ENCODE measurements at places on chromosomes 7 and 10.

GRCh38 chr10:100642295-100642994 lies 102.9 kb upstream of the PAX2 start:
- DNase-seq, result no peak

GRCh38 chr10:122786269-122786668 lies 59.4 kb downstream of the CUZD1 start:
- no peak for DNase-seq

- no peak for DNase-seq
These were observed 238.5 kb downstream of the CACNB2 start for GRCh38 chr10:18378766-18379165.

- no peak for DNase-seq
These were observed 104.6 kb downstream of the PPP1R9A start for GRCh38 chr7:95011995-95012394.

GRCh38 chr10:15069230-15069629 lies 19.3 kb downstream of the ACBD7 start:
- no peak for DNase-seq

DNA sequence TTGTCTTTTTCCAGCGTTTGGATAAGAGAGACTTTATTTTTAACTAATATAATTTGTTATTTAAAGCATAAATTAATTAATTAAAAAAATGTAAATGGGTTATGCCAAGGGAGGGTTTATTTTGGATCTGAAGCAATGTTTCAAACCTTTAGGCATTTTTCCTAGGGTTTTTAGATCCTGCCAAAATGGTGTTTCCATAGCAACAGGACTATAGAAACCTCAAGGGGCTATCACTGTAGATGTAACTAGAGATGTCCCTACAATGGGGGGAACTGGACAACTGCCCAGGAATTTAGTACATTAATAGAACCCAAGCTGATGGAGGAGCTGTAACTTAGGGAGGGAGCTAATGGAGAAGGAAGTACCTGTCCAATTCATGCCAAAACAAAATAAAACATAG lies 57.3 kb downstream of the SLC39A12 start:
- no peak for DNase-seq

- no peak for DNase-seq
These were observed 21.1 kb upstream of the PSMG3 start for GRCh38 chr7:1590887-1591286.

DNA sequence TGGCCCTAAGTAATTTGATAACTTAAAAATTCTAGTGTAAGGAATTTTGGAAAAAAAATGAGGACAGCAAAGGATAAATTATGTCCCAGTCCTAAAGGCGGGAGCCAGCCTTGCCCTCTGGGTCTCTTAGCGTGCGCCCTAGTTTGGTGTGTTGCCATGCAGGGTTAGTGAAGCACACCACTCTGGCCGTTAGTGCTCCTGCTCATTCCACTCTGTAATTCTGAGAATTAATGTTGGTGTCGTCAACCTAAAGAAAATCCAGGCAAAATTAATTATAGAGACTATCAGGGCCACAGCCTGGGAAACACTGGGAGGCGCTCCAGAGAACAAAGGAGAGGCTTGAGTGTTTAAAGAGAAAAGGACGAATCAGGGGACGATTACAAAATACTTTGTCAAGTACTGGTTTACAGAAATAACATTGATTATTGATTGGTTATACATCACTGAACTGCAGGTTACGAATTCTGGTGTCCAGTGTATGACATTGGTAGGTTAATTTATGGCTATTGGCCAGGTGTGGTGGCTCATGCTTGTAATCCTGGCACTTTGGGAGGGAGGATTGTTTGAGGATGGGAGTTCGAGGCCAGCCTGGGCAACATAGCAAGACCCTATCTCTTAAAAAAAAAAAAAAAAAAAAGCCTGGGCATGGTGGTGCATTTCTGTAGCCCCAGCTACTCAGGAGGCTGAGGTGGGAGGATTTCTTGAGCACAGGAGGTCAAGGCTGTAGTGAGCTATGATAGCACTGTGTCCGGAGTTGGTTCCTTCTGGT lies 5.8 kb downstream of the DYNC2I1 start:
- DNase-seq, result no peak

DNA sequence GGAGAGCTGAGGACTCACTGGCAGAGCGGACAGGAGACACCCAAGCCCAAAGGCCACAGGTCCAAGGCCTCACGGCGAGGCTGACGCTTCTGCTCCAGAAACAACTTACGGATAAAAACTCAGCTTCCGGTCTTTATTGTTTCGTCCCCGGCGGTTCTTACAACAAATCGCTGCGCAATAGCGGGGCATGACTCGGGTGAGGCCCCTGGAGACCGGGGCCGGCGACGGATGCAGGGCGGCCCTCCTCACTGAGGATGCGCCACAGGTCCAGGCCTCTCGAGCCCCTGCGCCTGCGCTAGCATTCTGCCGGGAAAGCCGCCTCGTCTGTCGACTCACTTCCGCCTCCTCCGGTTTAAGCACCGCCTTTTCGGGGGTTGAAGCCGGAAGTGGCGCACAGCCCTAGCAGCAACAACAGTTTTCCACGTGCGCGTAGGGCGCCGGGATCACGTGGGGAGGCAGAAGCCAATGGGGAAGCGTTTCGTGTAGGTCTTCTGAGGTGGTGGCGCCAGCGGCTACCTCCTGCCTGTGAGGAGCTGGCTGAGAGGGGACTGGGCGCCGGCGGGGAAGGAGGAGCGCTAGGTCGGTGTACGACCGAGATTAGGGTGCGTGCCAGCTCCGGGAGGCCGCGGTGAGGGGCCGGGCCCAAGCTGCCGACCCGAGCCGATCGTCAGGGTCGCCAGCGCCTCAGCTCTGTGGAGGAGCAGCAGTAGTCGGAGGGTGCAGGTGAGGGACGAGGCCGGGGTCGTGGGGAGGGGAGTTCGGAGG lies at the start of the genes DNAJB9 and THAP5:
Gene DNAJB9 (plus strand): TSS at position 494 of the 765 bp plus-strand sequence. CDS start 1,853 bp downstream, outside the sequence.
Gene THAP5 (minus strand): TSS at position 326 of the 765 bp plus-strand sequence. CDS start 137 bp downstream, at position 189.
- DNase-seq, result peak; percentile 93

DNA sequence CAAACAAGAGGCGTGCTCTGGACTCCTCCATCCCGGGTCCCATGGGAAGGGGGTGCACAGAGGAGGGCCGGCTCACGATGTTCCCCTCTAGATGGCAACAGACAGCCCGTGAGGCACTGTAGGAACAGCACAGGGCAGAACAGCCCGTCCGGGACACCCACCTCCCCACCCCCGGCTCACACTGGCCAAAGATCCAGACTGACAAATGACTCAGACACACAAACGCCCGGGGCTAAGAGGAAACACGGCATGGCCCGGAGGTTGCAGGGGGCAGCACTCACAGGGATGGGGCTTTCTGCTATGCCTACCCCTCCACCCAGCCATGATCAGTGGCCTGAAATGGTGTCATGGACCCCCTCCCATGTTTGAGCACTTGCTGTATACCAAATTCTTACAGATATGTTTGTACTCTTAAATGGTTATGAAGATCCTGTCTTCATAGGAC lies 4.9 kb upstream of the ELN start:
- DNase-seq, result peak; percentile 58

DNA sequence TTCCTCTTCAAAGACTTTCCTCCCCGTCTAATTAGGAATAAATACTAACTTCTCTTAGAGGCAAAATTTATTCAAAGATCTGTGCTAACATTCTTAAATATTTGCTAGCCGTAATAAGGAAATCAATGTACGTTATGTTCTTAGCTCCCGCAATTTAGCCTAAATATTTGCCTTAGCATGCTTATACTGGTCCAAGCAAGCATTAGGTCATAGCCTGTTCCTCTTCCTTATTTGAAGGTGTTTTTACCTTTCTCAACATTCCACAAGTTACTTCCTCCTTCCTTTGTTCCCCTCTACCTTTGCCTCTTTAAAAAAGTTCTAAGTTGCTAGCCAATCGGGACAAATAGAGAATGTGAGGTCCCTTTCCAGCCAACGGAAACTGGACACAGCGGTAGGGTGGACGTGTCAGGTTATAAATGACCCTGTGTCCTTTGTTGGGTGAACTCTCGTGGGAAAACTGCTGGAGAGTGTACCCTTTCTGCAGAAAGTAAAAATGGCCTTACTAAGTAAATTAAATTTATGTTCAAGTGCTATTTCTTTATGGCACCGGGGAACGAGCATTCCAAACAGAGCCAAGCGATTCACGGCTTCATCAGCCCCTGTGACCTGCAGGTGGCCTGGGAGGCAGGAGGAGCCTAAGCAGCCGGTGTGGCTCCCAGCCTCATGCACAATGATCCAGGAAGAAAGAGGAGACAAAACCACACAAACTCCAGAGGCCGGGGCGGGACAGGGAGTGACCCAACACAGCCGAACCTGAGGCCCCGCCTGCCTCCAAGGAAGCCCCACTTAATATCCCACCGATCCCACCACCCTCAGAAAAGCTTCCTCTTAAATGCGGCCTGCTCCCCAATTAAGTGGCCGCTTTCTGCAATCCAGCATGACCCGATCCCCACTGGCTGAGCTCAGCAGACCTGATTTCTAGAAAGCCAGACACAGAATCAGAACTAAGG lies 67.0 kb downstream of the ZRANB1 start:
- DNase-seq, result no peak

- no peak for DNase-seq
These were observed 704 bp upstream of the ERLIN1 start for GRCh38 chr10:100186253-100187212.

All from T1000 (cell line).